ENCODE measurements at places on chromosomes 1 and 21. TPM values are rescaled to one million over a fixed set of nuclear protein-coding genes. Genes with fewer than 3 reads are reported as not detected.

GRCh38 chr1:26190373-26190987, at the start of gene CATSPER4:
CATSPER4 (plus strand) TSS chr1:26190602; CDS start chr1:26190628, 26 bp downstream.
- H3K27ac ChIP-seq = no peak within 1 kb of the TSS
- peaks cover 7% of the 10 kb centered on the region for H3K36me3 ChIP-seq
- no peaks in the 10 kb centered on the region for H3K4me1 ChIP-seq

DNA sequence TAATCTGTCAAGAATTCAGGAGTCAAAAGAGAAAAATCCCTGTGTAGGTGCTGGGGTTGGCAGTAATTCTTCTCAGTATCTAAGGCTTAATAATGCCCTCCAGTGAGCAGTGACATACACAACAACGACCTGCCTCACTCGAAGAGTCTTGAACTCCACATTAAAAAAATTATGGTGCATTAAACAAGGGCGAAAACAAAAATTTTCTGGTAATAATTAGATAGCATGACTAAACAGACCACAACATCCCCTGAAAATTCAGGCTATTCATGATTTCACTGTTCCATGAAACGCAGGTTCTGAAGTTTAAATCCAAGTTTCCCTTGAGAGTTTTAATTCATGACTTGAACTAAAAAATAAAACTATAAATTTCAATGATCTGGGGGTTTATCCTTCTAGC, 5.1 kb downstream of the SRSF4 start:
- H3K4me3 ChIP-seq = no peak overlapping the region
- peaks cover 21% of the 10 kb centered on the region for H3K36me3 ChIP-seq
- H3K27ac ChIP-seq = no peak overlapping the region
- no peak for DNase-seq
- peaks cover 10% of the 10 kb centered on the region for H3K4me1 ChIP-seq
- H3K27me3 ChIP-seq = no peaks in the 10 kb centered on the region

DNA sequence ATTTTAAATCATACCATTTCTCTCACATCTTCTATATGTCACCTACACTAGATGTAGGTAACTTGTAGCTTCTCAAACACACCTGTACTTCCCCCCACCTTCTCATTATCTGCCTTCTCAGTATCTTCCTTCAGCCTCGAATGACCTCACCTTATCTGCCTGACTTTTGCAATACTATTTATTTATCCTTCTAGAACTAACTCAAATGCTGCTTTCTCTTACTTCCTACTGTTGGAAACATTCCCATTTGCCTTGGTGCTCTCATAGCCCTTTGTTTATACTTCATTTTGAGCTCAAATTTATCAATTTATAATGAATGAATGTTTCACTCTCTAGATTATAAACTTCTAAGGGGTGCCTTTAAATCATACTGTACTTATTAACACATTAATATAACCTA, 50.4 kb upstream of the KIAA1614 start:
- H3K36me3 ChIP-seq = no peaks in the 10 kb centered on the region
- no peak overlapping the region for H3K27ac ChIP-seq
- no peaks in the 10 kb centered on the region for H3K4me1 ChIP-seq
- H3K27me3 ChIP-seq = no peaks in the 10 kb centered on the region

GRCh38 chr1:29736582-29737188, 500.4 kb downstream of the PTPRU start:
- H3K4me3 ChIP-seq = no peak overlapping the region
- no peak overlapping the region for H3K27ac ChIP-seq
- no peaks in the 10 kb centered on the region for H3K36me3 ChIP-seq
- no peaks in the 10 kb centered on the region for H3K4me1 ChIP-seq

- no peak overlapping the region for H3K4me3 ChIP-seq
- no peaks in the 10 kb centered on the region for H3K27me3 ChIP-seq
- H3K36me3 ChIP-seq = no peaks in the 10 kb centered on the region
- DNase-seq = no peak
- no peak overlapping the region for H3K27ac ChIP-seq
These were observed 30.5 kb upstream of the MACF1 start for GRCh38 chr1:39173995-39174380.

DNA sequence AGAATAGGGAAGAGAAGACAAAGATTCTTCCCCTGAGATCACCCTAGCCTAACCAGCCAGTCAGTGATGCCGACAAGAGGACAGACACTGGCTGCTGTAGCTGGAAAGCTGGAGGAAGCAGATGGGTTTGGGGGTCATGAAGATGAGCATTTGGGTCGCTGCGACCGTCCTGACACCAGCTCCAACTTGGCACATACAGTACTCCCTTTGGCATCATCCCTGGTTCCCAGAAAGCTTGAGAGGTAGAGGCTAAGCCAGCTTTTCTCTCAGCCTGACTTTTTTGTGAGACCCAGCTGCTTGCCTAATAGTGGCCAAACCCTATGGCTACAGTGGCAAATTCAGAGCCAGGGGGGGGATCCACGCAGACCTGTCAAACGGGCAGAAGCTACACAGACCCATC, 43.0 kb upstream of the IKBKE start:
- no peak for DNase-seq
- no peak overlapping the region for H3K4me3 ChIP-seq
- H3K4me1 ChIP-seq = peaks cover 25% of the 10 kb centered on the region

DNA sequence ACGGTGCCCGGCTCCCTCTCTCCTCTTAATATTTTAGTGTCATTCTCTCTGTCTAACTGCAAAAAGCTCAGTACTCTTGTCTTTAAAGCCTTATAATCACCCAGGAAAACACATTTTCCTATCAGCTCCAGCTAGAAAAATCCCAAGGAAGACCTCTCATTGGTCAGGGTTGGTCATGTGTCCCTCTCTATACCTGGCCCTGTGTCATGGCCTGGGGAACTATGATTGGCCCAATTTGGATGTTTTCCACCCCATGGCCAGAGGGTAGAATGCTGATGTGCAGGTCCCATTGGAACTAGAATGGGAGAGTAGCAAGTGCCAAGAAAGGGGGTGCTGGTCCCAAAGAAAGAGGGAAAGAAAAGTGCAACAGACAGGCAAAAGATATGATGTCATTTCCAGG, 27.3 kb downstream of the CAMK2N1 start:
- DNase-seq = no peak
- peaks cover 8% of the 10 kb centered on the region for H3K27me3 ChIP-seq
- no peaks in the 10 kb centered on the region for H3K36me3 ChIP-seq
- H3K4me3 ChIP-seq = no peak overlapping the region

Gene PTPRU
- total RNA-seq = 25.7 TPM

Gene AKNAD1
- total RNA-seq = 0.07 TPM

Data from PC-3 (cell line).